ENCODE measurements at places on chromosomes 2 and 18.

- no peak for DNase-seq
These were observed 178.3 kb downstream of the SMAD7 start for GRCh38 chr18:48772457-48772856.

GRCh38 chr18:72830109-72830508 lies 37.7 kb downstream of the NETO1 start:
- no peak for DNase-seq

DNA sequence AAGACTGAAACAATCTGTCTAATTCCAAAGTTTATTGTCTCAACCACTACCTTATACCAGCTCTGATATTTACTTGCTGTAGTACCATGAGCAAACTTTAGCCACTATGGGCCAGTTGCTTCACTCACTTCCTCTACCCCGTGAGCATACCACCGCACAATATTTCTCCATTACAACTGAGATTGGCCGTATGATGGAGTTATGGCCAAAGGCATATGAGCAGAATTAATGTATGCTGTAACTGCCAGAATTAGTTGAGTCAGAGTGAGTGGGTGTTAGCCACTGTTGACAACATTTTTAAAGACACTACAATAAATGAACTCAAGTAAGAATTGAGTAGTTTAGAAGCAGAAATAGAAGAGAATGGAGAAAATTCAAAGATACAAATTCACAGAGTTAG lies 69.7 kb downstream of the LRATD1 start:
- DNase-seq: no peak

GRCh38 chr2:61736953-61737352 lies 116.9 kb downstream of the FAM161A start:
- no peak for DNase-seq

Data from kidney capillary endothelial cell (primary cell).